Activated CD4-positive, alpha-beta T cell treated with anti-CD3 and anti-CD28 coated beads, Interleukin-2, Interleukin-6, amounts not matched to agents 100 ng/mL and 50 ng/mL, durations not matched to agents 16 hours and 8 hours (primary cell): ENCODE measurements at places on chromosomes 6 and 20.
A peak's percentile ranks its signal among the peaks of the same experiment; 100 is the strongest.

- DNase-seq = no peak
Observed at GRCh38 chr20:24834310-24834709, 114.8 kb upstream of the CST7 start.

DNA sequence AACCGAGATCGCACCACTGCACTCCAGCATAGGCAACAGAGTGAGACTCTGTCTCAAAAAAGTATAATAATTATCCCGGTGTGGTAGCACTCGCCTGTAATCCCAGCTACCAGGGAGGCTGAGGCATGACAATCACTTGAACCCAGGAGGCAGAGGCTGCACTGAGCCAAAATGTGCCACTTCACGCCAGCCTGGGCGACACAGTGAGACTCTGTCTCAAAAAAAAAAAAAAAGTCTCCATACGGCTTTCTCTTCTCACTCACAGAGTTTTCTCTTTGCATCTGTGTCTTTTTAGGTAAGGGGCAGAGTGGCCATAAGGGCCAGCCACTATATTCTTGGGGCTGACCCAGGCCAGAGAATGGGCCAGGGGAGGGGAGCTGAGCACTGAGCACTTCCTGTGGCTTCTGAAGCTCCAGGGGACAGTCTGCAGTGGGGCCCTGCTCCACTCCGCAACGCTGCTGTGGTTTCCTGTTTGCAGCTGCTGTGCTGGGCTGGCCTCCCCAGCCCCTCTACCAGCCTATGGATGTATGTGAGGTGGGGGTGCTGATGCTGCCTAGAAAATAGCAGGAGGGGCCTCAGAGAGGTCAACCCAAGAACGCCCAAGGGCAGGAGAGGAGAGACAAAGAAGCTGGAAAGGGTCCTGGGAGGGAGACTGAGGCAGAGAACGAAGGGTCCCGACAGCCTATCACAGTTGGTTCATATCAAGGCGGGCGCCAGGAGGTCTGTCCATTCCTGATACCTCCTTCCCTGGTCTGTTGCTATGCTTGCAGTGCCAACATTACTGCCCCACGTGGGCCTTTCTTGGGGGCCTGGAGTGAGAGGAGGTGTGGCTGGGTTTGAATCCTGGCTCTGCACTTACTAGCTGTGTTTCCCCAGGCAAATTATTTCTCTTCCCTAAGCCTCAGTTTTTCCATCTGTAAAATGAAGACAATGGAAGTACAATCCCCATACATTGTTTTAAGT, 16.0 kb downstream of the SLA2 start:
- peak; percentile 69 for DNase-seq

GRCh38 chr6:168660400-168660945, 219.5 kb downstream of the SMOC2 start:
- DNase-seq = no peak

DNA sequence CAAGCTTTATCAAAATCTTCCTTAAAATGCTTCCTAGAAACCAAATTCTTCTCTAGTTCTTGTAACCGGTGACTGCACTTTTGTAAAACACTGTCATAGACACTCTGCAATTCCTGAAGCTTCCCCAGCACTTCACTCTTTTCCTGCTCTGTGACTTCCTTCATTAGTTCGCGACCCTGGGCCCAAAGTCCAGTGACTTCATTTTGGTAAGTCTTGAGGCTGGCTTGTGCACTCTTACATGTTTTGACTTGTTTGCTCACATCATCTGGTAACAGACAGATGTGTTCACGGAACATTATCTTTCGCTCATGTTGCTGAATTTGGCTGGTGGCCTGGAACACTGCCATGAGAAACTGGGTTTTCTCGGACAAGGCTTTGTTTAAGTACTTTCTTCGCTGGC, 306.2 kb downstream of the SYNE1 start:
- no peak for DNase-seq

- no peak for DNase-seq
Observed at GRCh38 chr6:119134752-119135151, 56.3 kb upstream of the FAM184A start.

DNA sequence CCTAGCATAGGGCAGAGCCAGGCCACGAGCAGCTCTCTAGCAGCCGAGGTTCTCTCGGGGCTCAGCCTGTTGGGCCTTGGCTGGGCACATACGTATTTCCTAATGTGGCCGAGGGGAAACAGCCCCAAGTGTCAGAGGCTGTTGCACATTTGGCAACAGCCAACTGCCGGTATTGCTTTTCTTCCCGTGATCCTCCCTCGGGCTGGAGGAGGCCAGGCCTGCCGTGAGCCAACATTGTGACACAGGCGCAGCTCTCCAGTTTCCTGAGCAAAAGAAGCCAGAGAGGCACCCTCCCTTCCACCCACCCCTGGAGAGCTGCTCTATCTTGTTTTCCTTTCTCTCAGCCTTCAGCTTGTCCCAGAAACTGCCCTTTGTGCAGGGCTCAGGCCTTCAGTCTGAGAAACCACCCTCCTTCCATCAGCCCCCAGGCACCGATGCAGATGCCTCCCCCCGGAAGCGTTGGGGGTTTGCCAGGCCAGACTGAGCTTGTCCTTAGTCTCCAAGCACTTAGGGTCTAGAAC, 5.1 kb upstream of the BPI start:
- no peak for DNase-seq

DNA sequence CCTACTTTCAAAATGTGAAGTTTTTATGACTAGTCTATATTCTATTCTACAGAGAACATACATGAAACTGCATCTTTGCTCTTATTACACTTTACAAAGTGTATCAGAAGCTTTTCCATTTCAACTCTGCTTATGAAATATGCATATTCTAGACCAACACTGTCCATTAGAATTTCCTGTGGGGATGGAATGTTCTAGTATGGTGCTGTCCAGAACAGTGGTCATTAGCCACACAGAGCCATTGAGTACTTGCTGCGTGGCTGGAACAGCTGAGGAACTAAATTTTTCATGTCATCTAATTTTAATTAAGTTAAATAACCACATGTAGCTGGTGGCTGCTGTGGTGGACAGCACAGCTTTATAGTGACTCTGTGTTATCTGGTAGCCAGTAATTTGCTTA, 105.9 kb upstream of the PDE10A start:
- no peak for DNase-seq

DNA sequence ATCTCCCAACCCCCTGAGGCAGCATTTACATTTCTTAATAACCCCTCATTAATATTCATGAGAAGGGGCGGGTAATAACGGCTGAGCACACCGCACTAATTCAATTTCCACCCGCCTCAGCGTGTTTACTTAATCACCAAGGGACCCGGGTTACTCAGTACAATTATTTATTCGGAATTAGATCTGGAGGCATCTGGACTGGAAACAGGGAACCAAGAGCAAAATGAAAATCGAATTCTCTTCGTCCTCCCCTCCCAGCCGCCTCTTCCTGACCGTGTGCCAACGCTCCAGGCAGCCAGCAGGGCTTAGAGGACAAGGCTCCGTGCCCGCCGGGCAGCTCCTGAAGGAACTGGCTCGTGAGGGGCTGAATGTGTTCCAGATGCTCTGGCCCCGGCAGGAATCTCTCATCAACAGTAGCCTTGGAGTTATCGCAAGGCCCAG, 23.5 kb upstream of the CTNNBL1 start:
- no peak for DNase-seq

- no peak for DNase-seq
Observed at GRCh38 chr20:55893031-55893430, 112.3 kb downstream of the CBLN4 start.

DNA sequence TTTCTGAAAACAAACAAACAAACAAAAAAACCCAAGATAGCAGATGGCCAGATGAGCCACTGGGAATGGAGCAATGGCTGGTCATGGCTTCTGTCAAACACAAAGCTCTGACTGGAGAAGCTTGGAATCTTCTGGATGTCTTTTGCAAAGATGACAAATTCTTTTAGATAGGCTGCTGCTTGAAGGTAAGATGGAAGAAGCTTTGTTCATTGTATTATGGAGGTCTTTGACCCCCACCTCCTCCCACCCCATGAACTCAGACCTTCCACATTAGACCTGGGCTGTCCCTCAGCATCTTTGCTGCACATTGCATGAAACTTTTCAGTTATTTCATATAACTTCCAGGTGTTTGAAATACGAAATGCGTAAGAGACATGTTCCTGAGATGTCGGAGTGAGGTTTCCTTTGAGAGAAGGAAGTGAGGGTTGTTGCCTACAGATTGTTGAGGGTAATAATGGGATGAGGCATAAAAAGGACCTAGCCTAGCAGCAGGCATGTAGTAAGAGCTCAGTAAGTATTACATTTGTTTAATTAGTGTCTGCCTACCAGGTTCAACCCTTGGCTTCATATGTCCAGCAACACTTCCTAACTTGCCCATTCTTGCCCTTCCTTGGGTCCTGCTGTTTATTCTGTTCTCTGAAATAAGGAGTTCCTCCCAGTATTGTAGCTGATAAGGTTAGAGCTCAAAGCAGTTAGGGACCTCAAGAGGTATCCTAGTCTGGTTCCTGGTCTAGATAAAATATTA, 51.4 kb upstream of the IER3 start:
- DNase-seq = no peak

DNA sequence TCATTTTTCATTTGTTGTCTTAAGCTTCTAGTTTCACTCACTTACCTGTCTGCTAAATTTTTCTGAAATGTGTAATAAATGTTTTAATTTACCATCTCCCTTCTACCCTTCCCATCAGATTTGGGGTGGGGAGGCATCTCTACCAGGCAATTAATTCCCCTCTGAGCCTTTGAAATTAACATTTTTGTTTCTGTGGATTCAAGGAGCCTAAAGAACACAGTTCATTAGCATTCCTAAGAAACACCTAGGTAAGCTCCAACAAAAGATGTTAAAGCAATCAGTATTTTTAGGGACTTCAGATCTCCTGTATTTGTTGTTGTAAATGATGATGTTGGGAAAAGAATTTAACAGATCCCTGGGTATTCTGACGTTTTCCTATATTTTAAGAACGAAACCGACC, 6.6 kb downstream of the TOP1 start:
- no peak for DNase-seq

- DNase-seq = no peak
Observed at GRCh38 chr6:107140581-107140980, 25.3 kb upstream of the BEND3 start.

DNA sequence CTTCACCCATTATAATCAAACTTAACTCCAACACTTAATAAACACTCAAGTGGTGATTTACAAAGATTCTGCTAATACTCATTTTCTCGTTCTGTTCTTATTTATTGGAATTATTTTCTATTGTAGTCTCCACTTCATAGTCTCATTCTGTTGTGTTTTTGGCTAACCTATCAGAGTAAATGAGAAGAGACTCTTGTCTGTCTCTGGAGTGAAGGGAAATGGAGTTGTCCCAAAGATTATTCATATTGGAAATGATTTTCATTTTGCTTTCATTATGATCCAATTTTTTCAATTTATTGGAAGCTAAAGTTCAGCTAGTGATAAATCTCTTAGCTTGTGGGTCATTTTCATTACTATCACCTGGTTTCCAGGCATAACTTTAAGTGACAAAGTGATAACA, 454.9 kb upstream of the JAG1 start:
- DNase-seq = no peak

DNA sequence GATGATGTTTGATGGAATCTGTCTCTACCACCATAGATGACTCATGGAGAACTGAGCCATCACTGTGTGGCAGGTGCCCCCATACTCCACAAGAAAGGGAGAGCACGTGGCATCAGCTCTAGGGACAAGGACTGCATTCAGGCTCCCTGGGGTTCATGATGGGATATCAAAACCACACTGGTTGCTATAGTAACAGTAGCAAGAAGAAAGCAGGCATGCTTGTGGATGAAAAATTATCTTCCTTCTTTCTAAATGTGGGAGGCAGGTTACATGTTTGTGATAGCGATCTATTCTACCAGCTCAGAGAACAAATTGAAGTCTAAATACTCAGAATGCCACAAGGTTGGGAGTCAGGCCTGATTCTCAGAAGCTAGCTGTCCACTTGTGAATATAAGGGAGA, 224.2 kb downstream of the ARHGAP18 start:
- DNase-seq = no peak
